Upper lobe of right lung (tissue), 1 donor: ENCODE measurements at places on chromosomes 12 and 14.

DNA sequence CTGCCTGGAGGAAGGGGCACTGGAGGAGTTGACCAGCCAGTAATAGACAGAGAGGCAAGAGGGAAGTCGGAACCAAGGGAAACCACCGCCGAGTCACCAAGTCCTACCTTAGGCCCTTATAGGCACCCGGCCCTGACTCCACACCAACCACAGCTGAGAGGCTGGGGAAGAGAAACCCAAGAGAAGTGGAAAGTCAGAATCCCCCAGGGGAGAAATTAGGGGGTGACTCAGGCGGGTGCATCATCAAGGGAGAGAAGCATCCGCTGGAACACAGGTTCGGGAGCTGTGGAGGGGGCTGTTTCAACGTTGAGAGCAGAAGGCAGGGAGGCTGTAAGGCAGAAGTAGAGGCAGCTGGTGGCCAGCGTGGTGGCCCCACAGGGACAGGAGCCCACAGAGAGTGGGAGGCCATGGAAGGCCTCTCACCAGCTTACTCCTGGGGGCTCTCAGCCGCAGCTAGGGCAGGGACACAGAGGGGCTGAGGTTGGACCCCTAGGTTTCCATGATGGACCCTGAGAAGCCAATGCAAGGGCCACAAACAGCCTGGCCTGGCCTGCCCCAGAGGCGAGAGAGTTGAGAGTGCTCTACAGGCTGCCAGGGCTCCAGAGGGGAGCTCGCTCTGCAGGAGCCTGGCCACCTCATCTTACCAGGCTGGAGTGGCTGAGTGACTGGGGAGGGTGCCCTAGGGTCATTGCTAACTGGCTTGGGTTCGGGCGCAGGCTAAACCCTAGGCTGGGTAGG is 1.4 kb upstream of the TRMT61A start:
- DNase-seq = no peak

- no peak for DNase-seq
Observed at GRCh38 chr14:37721976-37722659, 126.7 kb downstream of the TTC6 start.

GRCh38 chr12:102430661-102431060 is 49.7 kb downstream of the IGF1 start:
- DNase-seq = no peak

DNA sequence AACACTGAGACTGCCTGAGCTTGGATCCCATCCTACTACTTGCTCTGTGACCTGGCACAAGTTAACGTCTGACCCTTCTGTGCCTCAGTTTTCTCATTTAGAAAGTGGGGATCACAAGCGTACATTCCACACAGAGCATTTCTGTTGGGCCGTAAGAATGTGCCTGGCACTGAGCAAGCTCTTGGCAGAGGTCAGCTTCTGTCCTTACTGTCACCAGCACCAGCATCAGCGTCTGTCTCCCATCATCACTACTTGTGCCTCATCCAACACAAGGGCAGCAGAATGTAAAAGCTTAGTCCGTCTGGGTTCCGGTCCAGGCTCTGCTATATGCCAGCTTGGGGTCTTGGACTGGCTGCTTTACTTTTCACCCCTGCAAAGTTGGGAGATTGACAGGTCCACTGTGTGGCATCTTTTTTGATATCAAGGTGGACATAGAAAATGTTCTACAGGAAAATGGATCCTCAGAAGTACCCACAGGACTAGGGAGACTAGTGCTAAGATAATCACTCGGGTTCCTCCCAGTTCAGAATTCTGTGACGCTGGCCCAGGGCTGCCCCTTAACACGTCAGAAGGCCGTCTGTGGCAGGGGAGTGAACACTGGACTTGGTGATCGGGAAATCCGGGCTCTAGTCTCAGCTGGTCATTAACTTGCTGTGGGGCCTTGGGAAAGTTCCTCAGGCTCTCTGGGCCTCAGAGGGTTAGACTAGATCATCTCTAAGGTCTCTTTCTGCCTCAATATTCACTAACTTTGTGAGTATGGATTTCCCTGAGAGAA is 65.9 kb downstream of the CACNA1C start:
- peak; percentile 22 for DNase-seq

DNA sequence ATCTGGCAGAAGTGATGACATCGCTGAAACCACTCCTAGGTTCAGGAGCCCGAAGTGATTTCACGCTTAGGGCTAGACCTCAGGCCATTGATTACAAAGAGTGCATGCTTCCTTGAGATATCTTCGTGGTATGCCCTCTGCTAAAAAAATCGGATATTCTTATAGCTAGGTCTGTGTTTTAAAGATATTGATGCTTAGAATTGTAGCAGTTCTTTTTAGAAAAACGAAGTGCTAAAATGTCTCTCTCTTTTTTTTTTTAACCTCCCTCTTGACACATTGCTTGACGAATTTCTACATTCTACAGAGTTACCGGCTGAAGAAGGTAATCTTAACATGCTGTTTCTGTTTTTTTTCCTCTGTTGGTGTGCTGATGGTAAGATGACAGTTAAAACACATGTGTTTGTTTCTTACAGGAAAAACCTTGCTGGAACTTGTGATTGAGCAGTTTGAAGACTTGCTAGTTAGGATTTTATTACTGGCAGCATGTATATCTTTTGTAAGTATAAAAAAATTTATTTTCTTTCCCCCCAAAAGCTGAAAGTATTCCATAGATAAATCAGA is 1.3 kb downstream of the ATP2A2 start:
- DNase-seq = no peak

- DNase-seq = no peak
Observed at GRCh38 chr12:27515671-27516070, 8.3 kb upstream of the PPFIBP1 start.

DNA sequence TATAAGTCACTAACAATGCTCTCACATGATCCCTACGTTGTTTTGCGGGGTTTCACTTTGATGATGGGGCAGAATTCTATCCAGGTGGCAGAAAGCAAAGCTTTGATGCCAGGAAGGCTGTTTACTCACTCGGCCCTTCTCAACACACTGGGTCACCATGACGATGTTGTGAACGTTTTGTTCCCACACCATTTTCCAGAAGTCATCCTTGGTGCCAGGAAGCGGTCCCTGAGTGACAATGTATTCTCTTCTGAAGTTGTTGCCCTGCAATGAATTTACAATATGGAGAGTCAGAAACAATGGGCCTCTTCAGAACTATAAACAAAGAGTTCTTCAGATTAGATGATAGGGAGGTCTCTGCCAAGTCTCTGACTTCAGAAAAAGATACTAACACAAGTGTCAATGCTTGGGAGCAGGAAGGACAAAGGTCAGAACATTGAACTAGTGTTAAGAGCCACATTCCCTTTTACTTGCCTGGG is 101.3 kb downstream of the PTPRB start:
- no peak for DNase-seq

- DNase-seq = no peak
Observed at GRCh38 chr14:89748004-89748403, 206.5 kb downstream of the EFCAB11 start.

- no peak for DNase-seq
Observed at GRCh38 chr12:50059440-50060119, 2.2 kb downstream of the ASIC1 start.

DNA sequence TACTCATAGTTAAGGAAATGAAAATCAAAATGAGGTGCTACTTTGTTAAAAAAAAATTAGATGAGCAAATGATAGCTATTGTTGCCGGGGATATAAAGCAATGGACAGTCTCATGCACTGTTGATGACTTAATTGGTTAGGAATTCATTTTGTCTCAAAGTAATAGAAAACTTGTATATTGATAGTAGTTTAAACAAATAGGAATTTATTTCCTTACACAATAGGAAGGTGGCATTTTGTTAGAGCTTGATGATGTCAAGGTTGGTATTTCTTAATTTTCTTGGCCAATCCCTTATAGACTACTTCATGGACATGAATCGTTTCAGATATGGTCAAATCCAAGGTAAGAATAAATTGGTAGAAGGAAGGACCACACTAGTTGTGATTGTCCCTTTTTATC is 7.8 kb downstream of the PRPF39 start:
- DNase-seq = no peak

- DNase-seq = no peak
Observed at GRCh38 chr14:37723515-37723914, 128.1 kb downstream of the TTC6 start.

- DNase-seq = no peak
Observed at GRCh38 chr12:42887657-42888056, 298.1 kb upstream of the PRICKLE1 start.

DNA sequence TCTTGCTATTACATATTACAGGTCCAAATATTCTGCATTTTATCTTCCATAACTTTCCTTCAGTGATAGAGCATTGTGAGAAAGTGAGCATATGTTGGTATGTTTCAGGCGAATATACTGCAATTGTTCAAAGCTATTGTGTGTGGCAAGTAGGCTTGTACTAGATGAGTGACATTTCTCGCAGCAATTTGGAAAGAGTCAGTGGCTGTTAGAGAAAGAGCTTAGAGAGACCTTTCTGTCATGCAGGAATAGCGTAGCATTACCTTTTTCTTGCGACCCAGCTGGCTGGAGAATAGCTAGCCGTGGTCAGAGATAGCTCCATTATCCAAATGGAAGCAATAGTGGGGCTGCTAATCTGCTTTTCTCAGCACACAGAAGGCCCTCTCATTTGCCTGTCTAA is 678.5 kb upstream of the FOXG1 start:
- DNase-seq = no peak

GRCh38 chr12:89058402-89058801 is 293.9 kb downstream of the DUSP6 start:
- DNase-seq = no peak

DNA sequence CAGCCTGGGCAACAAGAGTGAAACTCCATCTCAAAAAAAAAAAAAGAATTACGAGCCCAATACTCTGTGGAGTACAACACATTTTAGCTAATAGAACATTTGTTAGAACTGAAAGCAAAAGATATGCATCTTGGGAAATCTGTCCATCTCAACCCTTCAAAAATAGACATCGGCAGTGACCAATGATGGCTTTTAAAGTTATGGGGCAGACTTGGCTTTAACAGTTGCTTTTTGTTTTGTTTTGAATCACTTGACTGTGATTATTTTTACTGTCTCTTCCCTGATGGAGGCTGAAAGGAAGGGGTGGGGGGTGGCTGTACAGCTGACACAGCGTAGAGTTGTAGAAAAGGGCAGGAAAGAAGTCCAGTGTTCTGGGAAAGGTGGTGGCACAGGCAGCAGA is 2.2 kb downstream of the FKBP11 start:
- DNase-seq = no peak

DNA sequence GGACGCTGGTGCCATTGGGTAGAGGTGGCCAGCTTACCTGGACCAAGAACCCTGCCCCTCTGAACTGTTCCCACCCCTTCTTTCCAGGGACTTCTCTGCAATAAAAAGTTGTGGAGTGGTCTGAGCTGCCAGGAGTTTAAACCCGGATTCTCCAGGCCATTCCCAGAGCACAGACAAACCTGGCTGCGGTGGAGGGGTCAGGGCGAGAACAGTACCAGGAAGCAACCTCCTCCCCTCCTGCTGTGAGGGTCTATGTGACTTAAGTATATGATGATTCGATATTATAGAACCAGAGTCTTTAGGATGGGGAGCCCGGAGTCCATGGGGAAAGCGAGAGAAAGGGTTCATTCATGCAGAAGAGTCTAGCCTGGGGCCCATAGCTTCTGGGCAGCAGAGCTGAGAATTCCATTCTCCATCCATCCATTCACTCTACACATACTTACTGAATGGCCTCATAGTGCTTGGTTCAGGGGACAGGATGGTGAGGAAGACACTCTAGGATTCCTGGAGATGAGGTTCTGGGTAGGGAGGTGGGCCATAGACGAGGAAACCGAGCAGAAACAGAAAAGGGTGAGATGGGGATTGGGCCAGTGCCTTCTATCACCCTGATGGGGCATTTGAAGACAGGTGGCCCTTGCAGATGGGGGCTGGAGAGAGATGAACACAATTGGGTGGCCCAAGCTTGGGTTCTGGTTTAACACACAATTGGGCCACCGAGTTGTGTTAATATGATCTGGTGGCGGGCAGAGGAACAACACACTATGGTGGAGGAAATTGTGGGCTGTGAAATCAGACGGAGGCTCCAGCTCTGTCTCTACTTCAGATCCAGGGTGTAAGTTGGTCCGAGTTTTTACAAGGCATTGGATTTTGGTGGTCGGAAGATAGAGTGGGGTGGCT is 5.2 kb downstream of the KRT86 start:
- DNase-seq = no peak

- no peak for DNase-seq
Observed at GRCh38 chr12:104275689-104276088, 27.9 kb upstream of the EID3 start.

DNA sequence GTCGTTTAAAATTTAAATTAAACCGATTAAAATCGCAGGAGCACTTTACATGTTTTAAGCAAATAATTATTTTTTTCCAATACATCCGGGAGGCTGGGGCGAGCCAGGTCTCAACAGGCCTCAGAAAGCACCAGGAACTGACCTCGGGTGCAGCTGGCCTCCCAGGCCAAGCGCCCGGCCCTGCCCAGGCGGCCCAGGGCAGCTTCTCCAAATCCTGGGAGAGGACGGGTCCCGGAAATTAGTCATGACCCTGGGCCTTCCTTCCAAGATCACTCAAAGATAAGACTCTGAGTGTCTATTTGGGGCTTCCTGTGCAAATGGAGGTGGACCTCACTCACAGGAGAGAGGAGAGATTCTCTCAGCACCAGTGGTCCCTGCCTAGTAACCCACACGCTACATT is 177.1 kb downstream of the BCL11B start:
- no peak for DNase-seq

DNA sequence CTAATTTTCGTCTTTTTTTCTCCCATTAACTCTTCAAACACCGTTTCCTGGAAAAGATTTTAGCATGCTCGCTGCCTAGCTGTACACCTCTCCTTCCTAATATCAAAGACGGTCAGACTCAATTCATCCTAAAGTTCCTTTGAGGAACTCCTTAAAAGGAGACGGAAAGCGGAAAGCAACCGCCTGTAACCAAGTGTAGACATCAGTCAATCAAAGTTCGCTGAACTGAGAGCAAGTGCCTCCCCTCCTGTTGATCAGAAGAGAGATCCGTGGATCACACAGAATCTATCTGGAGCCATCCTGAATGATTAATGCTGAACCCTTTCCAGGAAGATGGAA is 412 bp upstream of the TEP1 start:
- DNase-seq = no peak

DNA sequence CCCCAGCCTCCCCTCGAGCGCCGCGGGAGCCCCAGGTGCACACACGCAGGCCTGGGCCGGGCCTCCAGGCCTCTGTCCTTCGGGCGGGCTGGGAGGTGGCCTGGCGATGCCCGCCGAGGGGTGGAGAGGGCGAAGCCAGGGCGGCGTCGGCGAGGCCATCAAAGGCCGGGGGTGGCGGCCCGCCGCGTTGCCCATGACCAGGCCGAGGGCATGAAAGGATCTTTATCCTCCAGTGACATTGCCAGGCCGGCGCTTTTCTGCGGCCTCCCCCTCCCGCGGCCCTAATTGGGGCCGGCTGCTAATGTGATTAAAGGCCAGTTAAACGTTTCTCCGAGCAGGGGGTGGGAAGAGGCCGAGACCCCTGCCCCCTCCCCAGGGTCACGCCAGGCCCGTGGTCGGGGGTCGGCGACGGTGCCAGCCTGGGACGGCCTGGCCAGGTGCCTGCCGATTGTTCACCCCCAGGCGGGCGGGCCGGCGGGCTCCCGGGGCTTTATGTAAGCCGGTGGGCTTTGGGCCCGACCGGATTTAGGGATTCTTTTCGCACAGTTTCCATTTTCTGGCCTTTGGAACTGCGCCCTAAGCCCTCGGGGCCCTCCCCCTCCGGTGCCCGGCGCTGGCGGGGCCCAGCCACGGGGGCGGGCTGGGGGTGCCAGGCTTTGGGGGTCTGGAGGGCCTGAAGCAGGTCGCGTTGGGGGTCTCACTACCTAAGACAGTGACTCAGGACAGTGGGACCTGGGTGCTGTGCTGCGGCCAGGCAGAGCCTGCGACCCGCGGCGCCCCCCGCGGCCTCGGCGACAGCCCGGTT is 103.2 kb upstream of the DIO3 start:
- DNase-seq = peak; percentile 51
